ENCODE measurements at places on chromosomes 16 and 17.

DNA sequence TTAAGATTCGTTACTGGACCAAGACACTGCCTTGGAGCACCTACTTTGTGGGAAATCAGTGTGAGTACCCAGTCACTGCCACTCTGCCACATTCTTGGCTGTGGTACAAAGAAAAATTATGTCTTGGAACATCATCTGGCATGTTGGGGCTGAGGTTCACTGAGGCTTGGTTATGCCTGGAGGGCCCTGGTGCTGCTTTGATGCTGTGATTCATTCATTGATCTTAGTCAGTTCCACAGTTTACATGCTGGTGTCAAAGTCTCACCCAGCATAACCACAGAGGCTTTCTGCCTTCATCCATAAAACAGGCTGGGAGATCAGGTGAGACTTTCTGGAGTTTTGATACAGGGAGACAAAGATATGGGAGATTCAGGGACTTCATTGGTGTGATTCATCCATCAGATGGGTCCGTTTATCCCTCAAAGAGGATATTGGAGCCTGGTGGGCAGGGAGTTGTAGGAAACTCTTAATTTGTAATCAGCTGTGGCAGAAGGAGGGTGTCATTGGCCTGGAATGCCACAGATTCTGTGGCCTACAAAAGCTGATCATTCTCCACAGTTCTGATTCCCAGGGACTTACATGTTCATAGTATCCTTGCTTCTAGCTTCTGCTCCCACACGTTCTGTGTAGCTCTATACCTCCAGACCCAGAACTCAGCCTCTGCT lies 322.5 kb downstream of the PMP22 start:
- no peak for DNase-seq

GRCh38 chr17:73710095-73710592 lies 65.9 kb upstream of the SDK2 start:
- DNase-seq = peak; percentile 56

DNA sequence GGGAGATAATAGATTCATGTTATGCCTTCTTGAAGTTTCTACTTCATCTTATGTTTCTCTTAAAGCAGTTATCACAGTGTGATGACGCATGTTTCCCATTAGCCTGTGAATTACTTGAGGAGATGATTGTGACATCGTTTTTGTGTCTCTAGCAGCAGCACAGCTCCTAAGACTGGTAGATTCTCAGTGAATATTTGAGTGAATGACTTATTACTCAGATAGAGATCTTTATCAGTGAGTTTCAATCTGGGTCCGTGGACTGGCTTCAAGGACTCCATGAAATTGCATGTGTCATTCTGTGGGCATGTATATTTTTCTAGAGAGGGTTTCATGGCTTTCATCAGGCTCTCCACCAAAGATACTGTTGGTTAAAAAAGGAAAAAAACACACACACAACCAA lies 29.9 kb downstream of the YPEL2 start:
- DNase-seq = no peak

GRCh38 chr17:2713881-2714280 lies 2.3 kb upstream of the CLUH start:
- DNase-seq = no peak

DNA sequence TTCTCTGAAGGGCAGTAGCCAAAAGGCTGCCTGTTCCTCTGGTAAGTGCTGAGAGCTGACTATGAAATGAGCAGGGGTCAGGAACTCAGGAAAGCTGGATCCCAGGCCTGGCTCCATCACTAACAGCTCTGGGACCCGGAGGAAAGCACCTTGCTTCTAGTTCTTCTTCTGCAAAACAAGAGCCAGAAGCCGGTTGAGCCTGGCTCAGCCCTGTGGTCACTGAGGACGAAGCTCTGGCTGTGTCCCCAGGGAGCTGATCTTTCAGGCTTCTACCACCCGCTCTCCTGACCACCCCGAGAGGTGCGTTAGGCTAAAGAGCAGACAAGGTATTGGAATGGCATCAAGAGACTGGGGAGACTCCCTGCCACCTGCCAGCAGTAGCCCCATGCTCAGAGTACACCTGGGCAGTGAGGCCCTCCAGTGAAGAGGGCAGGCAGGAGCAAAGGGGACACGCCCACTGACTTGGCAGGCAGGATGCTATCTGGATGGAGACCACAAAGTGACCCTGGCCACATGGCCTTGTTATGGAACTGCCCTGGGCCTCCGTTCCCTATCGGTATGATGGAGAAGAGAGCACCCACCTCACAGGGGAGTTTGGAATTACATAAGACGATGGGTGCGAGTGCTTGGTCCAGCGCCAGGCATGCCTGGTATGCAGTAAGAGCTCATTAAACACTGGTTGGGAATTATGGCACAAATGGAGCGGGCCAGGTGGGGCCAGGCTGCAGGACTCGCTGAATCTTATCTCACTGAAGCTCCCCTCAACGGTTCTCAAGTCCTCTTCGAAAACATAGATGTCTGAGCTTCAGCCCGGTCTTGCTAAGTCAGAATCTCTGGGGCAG lies 61.4 kb downstream of the COG7 start:
- DNase-seq = no peak

- DNase-seq = no peak
Measured at GRCh38 chr16:54630284-54630967, 300.2 kb upstream of the IRX5 start.

DNA sequence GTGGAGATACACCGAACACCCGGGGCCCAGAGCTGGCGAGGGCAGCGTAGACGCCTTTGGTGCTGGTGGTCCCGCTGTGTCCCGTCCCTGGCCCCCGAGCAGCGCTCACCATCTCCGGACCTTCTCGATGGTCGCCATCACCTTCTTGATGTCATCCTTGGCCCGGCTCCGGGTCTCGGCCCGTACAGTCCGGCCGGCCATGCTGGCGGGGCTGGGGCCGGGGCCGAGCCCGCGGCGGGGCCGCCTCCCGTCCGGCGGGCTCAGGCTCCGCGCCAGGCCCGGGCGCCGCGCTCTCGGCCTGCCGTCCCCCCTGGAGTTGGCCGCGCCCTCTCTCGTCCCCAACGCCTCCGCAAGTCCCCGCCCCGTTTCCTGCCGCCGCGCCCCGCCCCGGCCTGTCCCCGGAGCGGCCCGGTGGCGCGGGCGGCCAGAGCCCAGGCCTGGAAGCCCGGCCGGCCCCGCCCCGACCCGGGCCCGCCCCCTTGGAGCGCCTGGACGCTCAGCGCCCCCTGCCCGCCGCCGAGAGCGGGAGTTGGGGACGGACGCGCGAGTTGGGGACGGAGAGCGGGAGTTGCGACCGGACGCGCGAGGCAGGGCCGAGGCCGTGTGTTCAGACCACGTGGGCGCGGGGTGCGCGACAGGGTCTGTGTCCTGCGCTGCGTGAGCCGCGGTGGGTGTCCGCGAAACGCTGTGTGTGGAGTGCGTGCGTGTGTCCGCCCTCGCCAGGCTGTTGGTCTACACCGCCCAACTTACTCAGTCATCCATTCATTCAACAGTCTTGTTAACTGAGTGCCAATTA lies at the start of gene BCL7C:
Gene BCL7C, minus strand, starts transcription at position 334 of the 796 bp plus-strand sequence. Its CDS starts 133 bp downstream, at position 201.
- peak; percentile 70 for DNase-seq

DNA sequence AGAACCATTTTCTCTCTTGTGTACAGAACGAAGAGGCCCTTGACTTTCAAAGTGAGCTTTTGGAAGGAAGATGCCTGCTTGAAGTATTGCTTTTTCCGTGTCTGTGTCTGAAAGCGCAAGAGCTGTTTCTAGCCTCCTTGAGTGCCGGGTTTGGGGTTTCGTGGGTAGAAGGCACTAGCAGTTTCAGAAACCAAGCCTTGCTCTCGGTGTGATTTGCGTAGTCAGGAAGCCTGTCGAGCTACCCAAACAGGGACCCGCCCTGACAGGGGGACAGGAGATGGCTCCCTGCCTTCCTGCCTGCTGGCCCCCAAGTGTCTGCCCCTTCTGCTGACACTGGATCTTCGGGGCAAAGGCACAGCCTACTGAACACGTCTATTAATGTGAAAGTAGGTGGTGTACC lies 322.0 kb downstream of the MAF start:
- no peak for DNase-seq

DNA sequence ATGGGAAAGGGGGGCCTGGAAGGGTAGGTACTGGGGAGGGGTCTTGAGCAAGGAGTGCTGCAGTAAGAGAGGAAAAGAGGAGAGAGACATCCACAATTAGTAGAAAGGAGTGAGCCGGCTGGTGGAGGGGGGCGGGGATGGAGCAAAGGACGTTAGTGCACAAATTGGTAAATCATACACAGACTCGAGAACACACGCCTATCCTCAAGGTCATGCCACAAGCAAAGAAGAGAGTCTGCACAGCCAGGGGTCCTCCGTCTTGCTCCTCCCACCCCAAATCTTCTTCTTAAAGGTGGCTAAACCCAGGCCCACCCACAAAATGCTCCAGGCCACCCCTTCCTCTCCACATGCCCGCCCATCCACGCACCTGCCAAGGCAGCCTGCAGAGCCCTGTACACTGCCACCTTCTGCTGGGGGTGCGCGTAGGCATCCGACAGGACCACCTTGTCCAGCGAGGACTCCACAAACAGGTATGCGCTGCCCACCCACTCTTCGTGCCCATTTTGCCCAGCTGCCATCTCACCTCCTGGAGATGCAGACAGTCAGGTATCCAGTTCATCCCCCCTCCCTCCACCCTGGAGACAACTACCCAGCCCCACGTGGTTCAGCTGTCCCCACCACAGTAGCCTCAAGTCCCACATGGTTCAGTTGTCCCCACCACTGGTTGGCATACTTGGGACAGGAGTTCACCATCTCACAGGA lies 3.4 kb downstream of the TRADD start:
- DNase-seq = no peak

- DNase-seq = no peak
Measured at GRCh38 chr16:6034511-6034910, 936.9 kb upstream of the EEF2KMT start.

GRCh38 chr17:80452173-80452915 lies 24.1 kb downstream of the NPTX1 start:
- no peak for DNase-seq

DNA sequence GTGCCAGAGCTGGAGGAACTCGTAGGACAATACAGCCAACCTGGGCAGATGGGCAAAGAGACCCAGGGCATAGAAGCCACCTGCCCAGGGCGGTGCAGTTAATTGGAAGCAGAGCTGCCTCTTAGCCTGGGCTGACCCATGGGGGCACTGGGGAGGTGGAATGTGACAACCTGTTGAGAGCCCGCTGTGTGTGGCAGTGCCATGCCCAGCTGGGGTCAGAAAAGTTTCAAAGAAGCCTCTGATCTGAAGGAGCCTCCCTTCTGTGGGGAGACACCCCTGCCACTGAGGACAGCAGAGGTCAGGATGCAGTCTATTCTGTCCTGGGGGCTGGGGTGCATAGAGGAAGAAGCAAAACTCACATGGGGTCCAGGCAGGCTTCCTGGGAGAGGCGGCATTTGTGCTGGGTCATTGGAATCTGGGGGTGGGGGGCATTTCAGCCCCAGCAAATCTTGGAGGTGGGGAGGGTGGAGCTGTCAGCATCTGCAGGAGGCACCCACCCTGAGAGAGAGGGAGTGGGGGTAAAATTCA lies 176.1 kb upstream of the CIBAR2 start:
- no peak for DNase-seq

DNA sequence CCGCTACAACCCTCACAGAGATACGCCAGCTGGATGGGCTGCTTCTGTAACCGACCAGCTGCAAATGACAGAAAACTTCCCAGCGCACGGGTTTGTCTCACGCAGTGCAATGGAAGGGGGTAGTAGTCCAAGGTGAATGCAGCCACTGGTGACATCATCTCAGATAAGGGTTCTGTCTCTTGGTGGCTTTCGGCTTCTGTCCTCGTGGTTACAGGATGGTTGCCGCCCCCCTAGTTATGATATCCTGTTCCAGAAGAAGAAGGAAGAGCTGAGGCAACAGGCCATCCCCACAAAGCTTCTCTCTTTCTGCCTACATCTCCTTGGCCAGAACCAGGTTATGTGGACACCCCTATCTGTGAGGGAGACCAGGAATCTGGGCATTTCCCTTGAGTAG lies 40.3 kb upstream of the BAHCC1 start:
- no peak for DNase-seq

DNA sequence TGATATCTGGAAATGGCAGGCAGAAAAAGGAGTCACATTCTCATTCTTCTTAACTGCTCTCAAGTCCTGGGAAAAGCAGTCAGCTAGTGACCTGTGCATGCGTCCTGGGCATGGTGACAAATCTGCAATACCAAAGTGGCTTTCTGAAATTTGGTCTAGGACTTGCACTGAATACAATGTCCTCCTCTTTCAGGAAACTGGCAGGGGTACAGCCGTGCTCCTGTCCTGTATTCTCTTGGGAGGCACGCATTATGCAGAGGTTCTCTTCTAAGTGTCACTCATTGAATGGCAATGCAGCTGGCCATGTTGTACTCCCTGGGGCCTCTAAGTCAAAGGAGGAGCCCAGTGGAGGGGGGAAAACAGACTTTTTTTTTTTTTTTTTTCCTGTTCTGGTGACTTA lies 10.6 kb downstream of the PHF12 start:
- no peak for DNase-seq

DNA sequence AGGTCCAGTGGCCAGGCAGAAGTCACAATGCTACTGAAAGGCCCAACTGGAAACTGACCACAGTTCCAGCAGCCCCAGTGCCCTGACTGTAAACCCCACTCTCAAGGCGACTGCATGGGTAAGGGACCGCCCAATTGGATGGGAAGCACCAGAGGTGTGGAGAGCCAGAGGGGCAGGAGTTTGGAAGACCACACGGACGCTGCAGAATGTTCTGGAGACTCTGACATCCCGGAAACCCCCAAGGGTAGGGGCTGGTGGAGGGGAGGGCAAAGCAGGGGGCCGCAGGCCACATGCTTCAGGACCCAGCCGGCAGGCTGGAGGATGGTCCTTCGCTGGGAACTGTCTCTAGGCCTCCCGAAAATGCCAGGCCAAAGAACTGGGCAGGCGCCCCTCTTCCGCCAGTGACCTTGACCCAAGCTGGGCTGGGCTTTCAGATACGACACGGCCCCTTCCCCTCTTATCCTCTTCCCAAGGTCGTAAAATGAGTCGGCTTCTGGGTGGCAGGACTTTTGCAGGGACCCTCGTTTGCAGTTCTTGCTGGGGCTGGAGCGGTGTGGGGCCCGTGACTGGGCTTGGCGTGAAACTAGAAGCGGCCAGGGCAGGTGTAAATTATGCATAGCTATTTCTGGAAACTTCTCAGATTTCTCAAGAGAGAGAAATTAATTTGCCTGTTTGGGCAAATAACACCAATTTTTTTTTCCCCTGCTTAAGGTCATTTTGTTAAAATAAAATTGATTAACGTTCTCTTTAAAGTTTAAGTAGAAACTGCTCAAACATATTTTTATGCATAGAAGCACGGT lies 110.2 kb downstream of the C16orf78 start:
- no peak for DNase-seq

- DNase-seq = no peak
Measured at GRCh38 chr16:70478912-70479341, 24.5 kb downstream of the FCSK start.

DNA sequence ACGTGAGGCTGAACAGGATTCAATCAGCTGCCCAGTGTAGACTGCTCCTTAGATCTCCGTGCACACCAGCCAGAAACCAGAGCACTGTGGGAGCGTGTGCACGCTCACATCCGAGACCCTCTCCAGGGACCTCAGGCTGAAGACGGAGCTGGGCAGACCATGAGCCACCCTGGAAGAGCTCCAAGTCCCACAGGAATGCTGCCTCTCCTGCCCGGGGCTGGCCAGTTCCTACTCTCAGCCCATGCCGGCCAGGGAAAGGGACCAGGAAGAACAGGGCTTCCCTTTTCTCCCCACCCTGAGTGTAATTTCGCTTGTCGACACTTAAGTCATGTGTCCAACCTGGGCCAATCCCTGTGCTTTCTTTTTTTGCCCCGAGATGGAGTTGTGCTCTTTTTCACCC lies 6.9 kb downstream of the ALYREF start:
- no peak for DNase-seq

Measured in AML-193 (cell line).